ENCODE measurements at places on chromosomes 2 and 18.

GRCh38 chr2:179691235-179691634 lies 170.2 kb downstream of the ZNF385B start:
- no peak for DNase-seq

GRCh38 chr2:231457101-231457500 lies 7.2 kb downstream of the NCL start:
- DNase-seq, result no peak

GRCh38 chr2:198351647-198352046 lies 547.3 kb downstream of the PLCL1 start:
- no peak for DNase-seq

GRCh38 chr18:11861583-11862288 lies 10.5 kb downstream of the CHMP1B start:
- no peak for DNase-seq

- DNase-seq, result no peak
Measured at GRCh38 chr2:2466534-2466933, 135.5 kb upstream of the MYT1L start.

- no peak for DNase-seq
Measured at GRCh38 chr2:110832740-110833139, 100.4 kb downstream of the ACOXL start.

DNA sequence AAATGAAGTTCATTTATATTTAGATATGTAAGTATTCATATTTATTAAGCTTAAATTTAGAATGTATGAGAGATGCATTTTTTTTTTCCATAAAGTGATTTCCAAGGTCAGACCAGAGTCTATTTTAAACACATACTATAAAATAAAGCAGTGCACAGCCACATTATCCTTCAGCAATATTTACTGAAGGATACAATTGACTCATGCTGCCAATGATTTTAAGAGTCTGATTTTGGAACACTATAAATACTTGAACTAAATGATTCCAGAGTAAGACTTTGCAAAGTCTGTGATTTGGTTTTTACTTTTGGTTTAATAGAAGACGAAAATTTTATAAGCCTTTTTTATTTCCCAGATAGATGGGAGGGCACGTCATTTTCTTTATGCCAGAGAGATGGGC lies 107.1 kb downstream of the EPHA4 start:
- DNase-seq, result no peak

DNA sequence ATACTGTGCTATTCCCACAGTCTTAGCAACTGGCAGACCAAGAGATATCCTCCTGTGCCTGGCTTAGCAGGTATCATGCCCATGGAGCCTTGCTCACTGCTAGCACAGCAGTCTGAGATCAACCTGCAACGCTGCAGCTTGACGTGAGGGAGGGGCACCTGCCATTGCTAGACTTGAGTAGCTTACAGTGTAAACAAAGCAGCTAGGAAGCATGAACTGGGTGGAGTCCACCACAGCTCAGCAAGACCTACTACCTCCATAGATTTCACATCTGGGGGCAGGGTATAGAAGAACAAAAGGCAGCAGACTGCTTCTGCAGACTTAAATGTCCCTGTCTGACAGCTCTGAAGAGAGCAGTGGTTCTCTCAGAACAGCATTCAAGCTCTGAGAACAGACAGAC lies 74.8 kb downstream of the AKAIN1 start:
- no peak for DNase-seq

DNA sequence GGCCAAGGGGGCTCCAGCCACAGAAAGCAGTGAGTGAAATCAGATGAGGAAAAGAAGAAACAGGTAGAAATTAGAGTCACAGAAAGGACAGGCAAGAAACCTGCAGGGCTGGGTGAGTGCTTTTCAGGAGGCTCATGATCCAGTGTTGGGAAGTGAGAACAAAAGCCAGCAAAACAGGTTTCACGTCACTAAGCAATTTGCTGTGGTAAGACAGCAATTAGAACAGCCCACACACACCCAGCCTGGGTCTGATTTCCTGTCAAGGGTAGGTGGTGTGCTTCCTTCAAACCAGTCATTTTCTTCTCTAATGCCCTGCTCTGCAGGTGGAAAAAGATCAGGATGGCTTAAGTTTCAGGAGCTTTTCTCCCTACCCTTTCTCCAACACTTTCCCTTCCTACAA lies 52.9 kb upstream of the XDH start:
- no peak for DNase-seq

GRCh38 chr2:196170606-196171247 lies 651 bp downstream of the STK17B start:
- DNase-seq, result no peak

DNA sequence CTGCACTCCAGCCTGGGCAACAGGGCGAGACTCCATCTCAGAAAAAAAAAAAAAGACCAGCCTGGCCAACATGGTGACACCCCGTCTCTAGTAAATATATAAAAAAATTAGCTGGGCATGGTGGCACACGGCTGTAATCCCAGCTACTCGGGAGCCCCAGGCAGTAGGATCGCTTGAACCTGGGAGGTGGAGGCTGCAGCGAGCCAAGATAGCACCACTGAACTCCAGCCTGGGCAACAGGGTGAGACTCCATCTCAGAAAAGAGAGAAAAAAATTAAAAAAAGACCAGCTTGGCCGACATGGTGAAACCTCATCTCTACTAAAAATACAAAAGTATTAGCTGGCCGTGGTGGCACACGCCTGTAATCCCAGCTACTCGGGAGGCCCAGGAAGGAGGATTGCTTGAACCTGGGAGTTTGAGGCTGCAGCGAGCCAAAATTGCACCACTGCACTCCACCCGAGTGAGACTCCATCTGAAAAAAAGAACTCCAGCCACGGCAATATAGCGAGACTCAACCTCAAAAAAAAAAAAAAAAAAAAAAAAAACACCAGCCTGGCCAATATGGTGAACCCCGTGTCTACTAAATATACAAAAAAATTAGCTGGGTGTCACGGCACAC lies 346.1 kb upstream of the PLGLB2 start:
- DNase-seq, result no peak

DNA sequence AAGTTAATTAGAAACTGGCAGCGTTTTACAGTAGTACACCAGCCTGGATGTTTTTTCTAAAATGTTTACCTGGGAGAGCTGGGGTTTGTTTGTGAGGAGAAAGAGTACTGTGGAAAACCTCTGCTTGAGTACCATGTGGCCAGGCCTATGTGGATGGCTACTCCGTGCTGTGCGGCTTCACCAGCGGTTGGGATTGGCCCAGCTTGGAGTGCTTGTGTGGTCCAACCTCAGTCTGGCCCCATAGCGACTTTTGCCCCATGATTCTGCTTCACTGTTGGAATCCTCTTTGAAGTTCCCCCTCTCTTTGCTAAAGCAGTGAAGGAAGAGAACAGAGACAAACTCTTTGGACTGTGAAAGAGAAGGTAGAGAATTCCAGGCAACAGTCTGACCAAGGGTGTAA lies 15.9 kb downstream of the CD8A start:
- no peak for DNase-seq

DNA sequence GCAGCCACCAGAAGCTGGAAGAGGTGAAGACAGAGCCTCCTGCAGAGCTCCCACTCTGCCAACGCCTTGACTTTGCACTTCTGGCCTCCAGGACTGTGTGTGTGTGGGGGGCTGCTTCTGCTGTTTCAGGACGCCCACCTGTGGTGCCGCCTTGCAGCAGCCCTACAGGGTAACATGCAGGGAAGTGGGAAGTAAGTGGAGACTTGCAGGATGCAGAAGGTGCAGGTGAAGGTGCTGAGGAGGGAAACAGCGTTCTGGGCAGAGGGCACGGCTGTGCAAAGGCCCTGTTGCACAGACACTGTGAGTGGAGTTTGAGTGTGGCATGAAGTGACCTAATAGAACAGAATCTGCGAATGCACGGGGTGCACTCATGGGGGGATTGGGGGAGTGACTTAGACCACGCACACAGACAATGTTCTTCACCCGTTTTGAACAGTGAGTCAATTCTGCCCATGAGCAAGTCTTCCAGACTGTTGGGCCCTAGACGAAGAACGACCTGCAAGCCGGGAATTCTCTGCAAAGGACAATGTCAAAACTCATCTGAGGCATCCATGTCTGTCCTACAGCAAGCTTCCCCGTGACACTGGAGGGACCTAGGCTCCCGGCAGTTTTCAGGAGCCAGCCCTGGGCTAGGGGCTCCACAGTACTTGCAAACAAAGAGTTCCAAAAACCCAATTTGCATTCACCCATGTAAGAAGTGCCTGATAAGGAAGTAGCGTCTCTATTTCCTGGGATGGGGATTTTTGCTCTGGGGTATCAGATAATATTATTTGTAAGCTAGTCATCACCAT lies 19.0 kb downstream of the MBP start:
- DNase-seq, result no peak

GRCh38 chr18:46397174-46397573 lies 259.8 kb downstream of the LOXHD1 start:
- DNase-seq, result no peak

DNA sequence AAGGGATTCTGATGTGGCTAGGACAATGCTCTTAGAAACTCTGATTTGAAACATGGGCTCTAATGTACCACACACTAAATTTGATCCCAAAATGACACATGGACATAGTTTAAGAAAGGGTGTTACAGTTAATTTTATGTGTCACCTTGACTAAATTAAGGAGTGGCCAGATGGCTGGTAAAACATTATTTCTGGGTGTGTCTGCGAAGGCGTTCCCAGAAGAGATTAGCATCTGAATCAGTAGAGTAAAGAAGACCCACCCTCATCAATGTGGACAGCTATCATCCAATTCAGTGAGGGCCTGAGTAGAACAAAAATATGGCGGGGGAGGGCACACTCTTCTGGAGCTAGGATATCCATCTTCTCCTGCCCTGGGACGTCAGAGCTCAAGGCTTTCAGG lies 283.1 kb upstream of the CHAC2 start:
- no peak for DNase-seq

DNA sequence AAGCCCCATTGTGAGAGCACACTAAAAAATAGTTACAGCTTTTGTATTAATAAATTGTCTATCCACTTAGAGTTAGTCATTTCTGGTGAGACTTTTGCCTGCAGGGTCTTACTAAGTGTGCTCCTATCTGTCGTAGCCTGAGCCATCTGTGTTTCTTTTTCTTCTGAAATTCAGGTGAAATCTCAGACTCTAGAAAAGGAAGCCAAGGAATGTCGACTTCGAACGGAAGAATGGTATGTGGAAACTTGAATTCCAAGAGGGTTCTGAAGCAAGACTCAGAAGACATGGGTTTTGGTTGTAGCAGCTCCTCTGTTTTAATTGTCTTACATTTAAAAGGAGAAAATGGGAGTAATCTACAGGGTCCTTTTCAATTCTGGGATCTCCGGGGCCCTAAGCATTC lies 70.0 kb upstream of the STON1 start:
- no peak for DNase-seq

DNA sequence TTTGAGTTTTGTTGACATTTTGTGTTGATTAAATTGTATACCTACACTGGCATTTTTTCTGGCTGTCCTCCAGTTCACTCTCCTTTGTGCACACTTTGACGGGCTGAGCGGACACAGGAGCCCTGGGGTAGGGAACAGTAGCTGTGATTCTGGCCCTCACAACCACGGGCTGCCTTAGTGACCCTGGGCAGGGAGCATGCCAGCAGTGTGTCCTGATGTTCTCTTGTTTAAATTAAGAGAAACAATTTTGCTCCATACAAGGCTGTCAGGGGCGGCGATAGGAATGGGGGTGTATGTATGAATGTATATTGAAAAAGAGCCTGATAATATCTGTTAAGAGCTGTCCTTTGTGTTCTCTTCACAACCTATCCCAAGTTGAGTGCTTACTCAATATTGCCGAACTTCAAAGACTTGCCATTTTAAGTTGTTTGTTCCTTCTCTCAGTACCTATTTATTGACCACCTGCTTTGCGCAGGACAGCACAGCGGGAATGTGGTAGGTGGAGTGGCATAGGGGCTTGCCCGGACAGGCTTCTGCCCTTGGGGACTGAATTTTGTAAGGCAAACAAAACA lies 103.7 kb upstream of the EML6 start:
- no peak for DNase-seq

- no peak for DNase-seq
Measured at GRCh38 chr2:176583607-176584006, 314.4 kb downstream of the MTX2 start.

GRCh38 chr18:25251068-25251467 lies 100.9 kb downstream of the ZNF521 start:
- DNase-seq, result no peak

DNA sequence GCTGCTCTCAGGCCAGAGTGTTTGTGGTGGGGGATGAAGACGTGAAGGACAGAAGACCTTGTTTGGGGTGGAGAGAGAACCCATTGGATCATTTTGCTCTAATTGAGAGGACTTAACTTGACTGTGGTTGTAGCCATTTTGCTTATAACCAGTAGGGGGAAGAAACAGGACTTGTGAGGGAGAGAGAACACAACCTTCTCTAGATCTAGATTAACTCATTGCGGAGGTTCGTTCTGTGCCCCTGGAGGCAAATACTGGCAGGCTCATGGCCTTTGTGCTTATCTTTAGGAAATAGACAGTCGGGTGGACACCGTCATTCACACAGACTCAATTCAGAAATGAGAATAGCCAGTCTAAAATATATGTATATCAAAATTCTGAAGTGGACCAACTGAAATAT lies 147.0 kb upstream of the LHCGR start:
- no peak for DNase-seq

DNA sequence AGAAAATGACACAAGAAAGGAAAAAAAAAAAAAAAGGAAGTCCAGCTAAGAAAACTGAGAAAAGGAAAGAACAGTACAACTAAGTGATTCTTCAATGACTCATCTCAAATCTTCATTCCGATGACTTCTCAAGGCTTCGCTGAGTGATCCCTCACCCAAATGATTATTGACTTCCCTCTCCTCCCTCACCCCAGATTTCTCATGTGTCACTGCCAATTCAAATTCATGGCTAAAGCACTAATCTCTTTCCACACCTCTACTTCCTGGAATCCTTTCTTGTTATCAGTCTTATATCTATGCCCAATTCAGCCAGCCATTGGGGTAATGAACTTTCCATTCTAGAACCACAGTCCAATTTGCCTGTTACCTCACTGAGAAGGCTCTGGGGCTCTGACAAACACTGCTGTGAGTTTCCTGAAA lies 7.2 kb upstream of the ABCB11 start:
- no peak for DNase-seq

GRCh38 chr2:140246957-140247356 lies 1466.8 kb upstream of the NXPH2 start:
- no peak for DNase-seq

GRCh38 chr2:85728883-85729824 lies 24.6 kb upstream of the ATOH8 start:
- DNase-seq, result peak; percentile 57

GRCh38 chr18:293536-293935 lies 25.7 kb upstream of the THOC1 start:
- DNase-seq, result no peak

DNA sequence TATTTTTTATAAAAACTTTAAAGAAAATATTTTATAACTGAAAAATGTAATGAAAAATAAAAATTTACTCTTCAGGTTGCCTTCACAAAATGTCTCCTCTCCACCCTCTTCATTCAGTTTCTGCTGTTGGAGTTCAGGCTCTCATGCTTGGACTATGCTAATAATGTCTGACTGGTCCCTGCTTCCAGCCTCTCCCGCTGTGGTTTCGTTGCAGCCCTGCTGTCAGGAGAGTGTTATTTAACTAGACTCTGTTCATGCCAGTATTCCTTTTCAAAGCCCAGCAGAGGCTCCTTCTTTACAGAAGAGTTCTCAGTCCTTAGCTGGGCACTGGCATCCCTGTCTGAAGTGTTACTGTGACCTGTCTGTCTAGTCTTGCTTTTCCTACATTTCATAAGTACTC lies 40.4 kb downstream of the CLIP4 start:
- DNase-seq, result no peak

- no peak for DNase-seq
Measured at GRCh38 chr2:82098617-82099016, 1794.1 kb upstream of the LRRTM1 start.

- DNase-seq, result no peak
Measured at GRCh38 chr2:118464546-118465265, 376.4 kb downstream of the INSIG2 start.
